ENCODE measurements at places on chromosomes 12 and 14.
A peak's percentile ranks its signal among the peaks of the same experiment; 100 is the strongest.

DNA sequence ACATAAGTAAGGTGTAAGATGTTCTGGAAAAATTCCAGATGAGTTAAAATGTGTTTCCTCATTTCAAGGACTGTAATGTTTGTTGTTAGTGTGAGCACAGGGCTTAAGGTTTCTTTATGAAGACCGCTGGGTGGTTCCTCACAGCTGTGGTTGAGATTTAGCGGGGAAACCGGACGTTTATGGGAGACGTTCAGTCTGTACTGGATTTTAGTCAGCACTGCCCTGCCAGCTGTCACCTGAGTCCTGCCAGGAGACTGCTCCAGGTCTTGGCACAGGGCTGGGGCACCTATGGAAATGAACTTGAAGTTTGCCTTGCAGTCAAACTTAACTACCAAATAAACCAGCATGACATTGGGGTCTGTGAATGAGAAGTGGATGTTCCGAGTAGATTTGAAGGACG is 555.2 kb downstream of the DIO2 start:
- no peak for DNase-seq

DNA sequence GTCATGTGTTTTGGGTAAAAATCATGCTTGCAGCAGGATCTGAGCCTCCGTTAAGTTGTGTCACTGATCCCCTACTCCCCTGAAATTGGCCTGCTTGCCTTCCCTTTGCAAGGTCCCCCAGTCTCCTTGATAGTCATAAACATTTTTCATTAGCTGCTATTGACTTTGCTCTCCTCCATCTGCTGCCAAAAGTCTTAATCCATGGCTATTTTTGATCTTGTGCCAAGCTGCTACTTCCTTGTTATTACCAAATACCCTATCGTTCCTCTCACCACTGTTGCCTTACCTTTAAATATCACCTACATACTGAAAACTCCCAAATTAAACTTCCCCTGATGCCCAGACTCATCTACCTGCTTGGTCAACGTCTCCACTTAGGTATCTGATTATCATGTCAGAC is 148.3 kb downstream of the PHLDA1 start:
- no peak for DNase-seq

DNA sequence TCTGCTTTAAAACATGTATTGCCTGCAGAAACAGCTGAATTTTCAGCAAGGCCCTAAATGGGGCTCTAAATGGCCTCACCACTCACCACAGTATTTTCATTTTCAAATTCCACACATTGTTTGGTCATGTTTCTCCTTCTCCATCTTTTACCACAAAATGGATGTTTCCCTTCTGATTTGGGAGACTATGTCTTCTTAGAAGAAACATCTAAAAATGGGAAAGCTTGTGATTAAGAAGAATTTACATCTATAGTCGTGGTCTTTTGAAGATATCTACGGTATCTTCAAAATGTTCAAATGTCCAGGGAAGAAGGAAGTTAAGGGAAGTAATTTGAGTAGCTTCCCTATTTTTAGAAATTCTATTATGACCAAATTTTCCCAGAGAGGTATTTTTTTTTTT is 20.7 kb upstream of the TUBA1C start:
- no peak for DNase-seq

GRCh38 chr12:31867292-31867691 is 91.9 kb upstream of the RESF1 start:
- DNase-seq = no peak

DNA sequence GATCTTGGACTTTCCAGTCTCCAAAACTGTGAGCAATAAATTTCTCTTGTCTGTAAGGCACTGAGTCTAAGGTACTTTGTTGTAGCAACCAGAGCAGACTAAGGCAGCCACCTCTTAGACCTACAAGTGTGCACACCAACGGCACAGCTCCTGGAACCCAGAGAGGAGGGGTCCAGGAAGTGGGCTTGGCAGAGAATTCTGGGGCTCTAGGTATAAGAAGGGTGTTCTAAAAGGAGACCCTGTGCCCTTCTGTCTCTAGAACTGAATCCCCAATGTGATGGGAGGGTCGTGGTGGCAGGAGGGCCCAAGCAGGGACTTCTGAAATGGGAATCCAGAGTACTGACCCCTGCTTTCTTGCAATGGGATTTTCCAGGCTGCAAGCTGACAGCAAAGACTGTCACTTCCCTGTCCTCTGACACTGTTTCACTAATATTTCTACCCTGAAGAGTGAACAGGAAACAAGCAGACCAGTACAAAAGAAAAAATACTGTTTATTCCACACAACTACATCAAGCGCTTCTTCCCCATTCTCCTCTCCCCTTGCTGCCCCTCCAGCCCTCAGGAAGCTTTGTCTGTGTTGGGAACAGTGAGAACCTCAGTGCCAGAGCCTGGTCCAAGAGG is 13.6 kb upstream of the TFCP2 start:
- DNase-seq = no peak

- peak; percentile 49 for DNase-seq
Observed at GRCh38 chr12:94761559-94761958, 111.2 kb upstream of the TMCC3 start.

DNA sequence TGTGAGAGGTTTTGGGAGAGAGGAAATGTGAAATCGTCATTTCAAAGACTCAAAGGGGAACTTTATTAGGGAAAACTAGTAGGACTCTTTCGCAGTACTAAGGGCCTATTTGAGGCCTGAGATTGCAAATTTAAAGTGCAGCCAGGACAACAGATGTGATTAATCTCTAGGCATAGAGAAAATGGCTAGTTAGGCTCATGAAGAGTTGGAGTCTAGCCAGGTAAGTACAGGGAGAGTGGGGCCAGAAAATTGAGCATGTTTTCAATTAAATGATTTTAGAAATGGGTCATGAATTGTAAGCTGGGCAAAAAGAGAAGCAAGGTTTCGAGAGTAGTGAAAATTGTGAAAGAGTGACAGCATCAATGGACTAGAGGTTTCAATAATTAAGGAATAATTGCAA is 91.9 kb upstream of the LMNTD1 start:
- DNase-seq = no peak

GRCh38 chr12:117595751-117596150 is 234.3 kb upstream of the NOS1 start:
- no peak for DNase-seq

GRCh38 chr12:92769124-92769901 is 66.5 kb downstream of the PLEKHG7 start:
- no peak for DNase-seq

- DNase-seq = no peak
Observed at GRCh38 chr12:30898846-30899245, 27.7 kb upstream of the TSPAN11 start.

DNA sequence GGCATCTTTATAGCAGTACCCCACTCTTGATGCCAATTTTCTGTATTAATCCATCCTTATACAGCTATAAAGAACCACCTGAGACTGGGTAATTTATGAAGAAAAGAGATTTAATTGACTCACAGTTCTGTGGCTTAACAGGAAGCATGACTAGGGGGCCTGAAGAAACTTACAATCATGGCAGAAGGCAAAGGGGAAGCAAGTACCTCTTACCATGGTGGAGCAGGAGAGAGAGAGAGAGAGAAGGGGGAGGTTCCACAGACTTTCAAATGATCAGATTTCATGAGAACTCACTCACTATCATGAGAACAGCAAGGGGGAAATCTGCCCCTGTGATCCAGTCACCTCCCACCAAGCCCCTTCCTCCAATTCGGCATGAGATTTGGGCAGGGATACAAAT is 84.4 kb downstream of the SLC24A4 start:
- no peak for DNase-seq

DNA sequence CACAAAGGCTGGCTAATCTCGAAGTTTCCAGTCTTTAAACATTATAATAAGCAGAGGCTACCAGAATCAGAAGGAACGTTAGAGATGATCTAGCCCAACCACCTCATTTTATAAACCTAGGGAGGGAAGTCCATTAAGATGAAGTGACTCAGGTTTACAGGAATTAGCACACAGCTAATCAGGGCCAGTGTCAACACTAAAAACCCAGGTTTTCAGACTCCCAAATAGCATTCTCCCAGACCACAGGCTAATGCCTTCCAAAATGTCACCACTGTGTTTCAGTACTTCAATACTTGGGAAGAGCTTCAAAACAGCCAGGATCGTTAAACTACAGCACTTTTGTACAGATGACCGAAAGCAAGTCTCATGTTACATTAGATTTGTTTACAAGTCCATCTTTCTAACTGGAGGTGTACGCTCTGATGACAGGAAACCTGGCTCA is 89.2 kb downstream of the FOXN3 start:
- no peak for DNase-seq

- DNase-seq = no peak
Observed at GRCh38 chr12:11621797-11622423, 27.6 kb upstream of the ETV6 start.

DNA sequence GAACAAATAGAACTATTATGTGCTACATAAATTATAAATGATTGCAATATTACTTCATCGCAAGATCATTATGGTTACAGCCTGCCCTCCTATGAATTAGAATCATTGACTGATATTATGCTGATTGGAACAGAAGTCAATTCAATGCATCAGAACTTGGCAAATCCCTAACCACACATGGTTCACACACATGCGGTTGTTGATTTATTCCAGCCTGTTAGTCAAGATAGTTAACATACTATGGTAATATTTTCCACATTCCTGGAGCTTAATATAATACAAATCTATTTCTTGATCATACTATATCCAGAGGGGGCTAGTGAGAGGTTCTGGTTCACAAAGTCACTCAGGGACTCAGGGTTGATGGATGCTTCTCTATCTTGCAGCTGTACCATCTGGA is 9.7 kb upstream of the CACNA1C start:
- DNase-seq = no peak

All from COLO829 (cell line).